NCI-H460 (cell line): ENCODE measurements at places on chromosomes 3 and 15. TPM values are rescaled to one million over a fixed set of nuclear protein-coding genes. Genes with fewer than 3 reads are reported as not detected.

GRCh38 chr15:35547775-35548364 is 1.9 kb upstream of the DPH6 start:
- DNase-seq: no peak

DNA sequence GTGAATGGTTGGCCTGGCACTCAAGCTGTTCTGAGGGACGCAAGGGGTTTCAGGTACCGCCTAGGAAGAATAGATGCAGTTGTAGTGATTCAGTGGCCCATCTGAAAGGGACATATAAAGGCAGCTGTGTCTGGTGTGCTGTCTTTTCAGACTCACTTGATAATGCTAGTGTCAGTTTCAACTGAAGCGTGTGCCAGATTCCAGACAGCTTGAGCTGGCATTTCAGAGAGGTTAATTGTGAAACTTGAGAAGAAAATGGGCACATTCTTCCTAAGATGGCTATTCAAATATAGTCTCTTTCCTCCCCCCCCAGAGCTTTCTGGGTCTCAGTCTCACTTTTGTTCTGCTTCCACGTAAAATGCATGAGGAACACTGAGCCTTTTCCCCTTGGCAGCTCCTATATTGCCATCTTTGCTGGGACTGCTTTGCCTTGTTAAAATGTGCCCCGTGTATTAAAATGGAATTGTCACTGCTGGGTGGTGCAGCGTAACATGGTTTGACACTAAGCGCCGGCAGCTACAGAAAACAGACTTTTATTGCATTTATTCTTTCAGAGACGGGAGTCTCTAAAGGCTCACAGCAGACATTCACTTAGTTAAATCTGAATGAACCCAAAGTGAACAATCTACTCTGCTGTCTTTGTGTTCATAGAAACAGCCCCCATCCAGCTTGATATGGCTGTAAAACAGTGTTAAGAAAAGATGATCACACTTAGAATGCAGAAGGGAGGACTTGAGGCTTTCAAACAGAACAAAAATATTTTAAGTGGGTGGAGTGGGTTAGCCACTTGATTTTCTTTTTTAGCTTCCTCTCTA is 478.7 kb downstream of the RBMS3 start:
- peak; percentile 64 for DNase-seq

GRCh38 chr3:4678320-4678719 is 185.2 kb downstream of the ITPR1 start:
- DNase-seq: no peak

DNA sequence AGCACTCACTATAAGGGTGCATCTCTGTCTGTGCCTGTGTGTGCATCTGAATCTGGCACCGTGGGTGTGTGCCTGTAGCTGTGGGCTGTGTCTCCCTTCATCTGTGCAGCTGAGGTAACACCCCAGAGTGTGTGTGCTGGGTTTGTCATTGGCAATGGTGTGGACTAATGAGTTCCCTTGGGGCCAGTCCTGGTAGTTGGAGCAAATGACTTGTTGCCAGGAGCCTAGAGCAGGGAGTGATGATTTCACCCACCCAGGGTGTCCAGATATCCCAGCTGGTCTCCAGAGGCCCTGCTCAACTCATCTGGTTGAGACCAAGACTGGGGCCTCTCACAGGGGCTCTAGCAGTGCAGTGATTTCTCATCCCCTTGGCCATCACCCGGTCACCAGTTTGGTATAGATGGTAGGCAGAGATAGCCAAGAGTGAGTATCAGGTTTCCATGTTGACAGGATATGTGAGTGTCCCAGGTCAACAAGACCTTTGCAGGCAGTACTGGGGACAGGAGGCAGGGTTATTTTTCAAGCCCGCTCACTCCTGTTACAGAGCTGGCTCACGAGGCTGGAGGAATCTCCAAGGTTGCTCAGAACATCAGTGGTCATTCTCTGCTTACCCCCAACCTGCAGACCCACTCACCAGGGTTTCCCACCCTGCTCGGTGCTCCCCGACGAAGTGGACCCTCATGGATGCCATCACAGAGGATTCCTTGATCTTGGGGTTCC is 4.1 kb upstream of the HDAC11 start:
- no peak for DNase-seq

Gene CYP8B1
- not detected in 2 replicates for total RNA-seq

Gene CSTA
- 6.5 and 8.3 TPM in 2 replicates for total RNA-seq

Gene SEMA3F
- 4.4 and 5.4 TPM in 2 replicates for total RNA-seq

Gene RAD18
- total RNA-seq: 13.6 and 20.6 TPM in 2 replicates

Gene STARD9
- total RNA-seq: 1.9 and 2.1 TPM in 2 replicates
